Stimulated activated CD4-positive, alpha-beta T cell treated with anti-CD3 and anti-CD28 coated beads, Interleukin-12 subunit alpha, Interleukin-12 subunit beta, amount 100 ng/mL, for 24 hours (primary cell): ENCODE measurements at places on chromosomes 12 and 14.

- DNase-seq = no peak
These were observed 178.8 kb downstream of the ETNK1 start for GRCh38 chr12:22803725-22804124.

DNA sequence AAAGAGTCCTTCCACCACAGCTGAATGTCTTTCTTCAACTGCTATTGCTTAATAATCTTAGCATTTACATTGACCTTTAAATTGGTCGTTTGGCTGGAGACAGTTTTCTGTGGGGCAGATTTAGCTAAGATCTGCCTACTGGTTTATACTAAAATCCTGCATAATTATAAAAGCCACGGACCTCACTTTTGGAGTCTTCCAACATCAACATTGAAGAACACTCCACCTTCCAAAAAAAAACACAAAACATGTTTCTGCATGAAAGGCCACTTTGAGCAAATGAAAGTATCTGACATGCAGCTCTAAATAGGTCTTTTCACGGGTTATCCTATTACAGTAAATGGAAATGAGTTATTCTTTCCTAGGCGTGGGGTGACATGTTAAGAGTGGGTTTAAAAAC, 57.0 kb upstream of the KRR1 start:
- DNase-seq = no peak

DNA sequence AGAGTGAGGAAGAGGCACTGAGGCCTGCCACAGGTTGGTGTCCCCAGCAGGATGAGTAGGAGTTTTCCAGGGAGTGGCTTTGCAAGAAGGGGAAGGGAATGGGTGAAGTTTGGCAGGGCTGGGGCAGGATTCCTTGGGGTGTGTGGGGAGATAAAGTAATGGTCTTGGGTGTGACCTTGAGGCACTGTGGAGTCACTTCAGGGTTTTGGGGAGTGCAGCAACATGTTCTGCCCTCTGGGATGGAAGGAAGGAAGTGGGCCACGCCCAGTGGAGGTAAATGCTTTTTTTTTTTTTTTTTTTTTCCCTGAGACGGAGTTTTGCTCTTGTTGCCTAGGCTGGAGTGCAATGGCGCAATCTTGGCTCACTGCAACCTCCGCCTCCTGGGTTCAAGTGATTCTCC, 108.9 kb downstream of the ADCK1 start:
- no peak for DNase-seq

DNA sequence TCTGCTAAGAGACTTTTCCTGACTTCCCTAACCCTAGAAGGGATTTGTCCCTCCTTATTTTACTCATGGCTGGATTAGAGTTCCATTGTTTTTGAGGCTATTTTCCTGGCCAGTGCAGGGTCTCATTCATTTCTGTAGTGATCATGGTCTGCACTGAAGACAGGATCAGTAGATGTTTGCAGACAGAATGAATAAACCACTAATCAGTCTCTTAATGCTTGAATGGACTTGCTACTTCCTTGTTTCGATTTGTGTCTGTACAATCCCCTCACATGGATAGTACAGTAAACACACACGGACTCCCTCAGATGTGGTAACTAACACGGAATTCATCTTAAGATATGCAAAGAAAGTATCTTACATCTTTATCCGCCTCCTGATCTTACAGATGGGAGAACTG, 102.6 kb upstream of the PRB2 start:
- no peak for DNase-seq

GRCh38 chr14:33350366-33350990, 411.8 kb downstream of the NPAS3 start:
- no peak for DNase-seq

DNA sequence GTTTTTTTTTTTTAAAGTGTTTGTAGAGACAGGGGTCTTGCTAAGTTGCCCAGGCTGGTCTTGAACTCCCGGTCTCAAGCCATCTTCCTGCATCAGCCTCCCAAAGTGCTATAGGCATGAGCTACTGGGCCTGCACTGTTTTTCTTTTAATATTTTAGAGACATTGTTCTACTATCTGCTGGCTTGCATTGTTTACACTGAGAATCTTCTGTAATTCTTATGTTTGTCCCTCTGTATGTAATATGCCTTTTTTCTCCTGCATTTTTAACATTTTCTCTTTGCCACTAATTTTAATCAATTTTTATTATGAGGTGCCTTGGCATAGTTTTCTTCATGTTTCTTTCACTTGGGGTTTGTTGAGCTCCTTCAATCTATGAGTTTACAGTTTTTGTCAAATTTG, 15.4 kb upstream of the BCAT1 start:
- no peak for DNase-seq

DNA sequence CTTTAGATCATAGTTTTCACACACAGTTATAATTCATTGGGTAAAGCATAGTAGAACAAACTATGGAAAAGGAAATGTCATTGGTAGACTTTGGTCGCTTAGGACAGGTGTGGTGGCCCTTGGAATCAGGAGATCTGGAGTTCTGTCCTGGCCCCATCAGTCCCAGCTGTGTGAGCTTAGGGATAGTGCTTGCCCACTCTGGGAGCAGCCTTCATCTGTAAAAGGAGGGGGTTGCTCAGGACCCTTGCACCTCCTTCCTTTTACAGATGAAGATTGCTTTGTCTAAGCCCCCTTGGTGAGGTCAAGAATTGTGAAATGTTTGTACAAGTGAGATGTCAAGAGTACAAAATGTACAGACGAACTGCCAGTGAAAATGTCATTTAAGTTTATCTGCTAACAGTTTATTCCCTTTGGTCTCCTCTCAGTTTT, 93.2 kb downstream of the BORCS5 start:
- DNase-seq = no peak

- DNase-seq = no peak
These were observed 293.3 kb upstream of the TMPO start for GRCh38 chr12:98222135-98222534.

DNA sequence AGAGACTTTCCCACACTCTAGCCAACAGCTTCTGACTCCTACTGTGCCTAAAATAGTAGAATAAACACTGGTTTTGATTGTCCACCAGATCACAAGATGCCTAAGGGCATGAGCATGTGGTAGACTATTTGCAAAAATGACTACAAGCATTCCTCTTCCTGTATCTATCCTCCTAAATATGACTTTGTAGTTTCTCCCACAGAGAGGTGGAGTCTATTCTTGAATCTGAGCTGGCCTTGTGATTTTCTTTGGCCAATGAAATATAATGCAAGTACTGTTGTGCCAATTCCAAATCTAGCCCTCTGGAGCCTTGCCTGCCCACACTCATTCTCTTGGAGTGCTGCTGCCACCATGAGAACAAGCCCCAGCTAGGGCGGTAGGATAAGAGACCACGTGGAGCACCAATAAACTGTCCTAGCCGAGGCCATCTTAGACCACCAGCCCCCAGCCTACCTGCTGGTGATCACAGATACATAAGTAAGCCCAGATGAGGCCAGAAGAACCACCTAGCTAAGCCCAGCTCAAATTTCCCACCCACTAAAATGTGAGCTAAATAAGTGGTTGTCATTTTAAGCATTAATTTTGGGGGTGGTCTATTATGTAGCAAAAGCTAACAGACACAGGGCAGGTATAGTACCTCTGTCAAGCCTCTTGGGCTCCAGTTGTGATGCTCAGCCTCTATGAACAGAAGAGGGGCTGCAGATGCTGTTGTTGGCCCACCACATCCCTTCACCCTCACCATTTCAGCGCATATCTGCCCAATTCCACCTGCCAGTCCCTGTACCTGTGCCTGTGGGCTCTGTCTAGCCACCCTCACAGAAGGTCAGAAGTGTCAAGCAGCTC, 17.9 kb downstream of the ZFP36L1 start:
- no peak for DNase-seq

- DNase-seq = no peak
These were observed 305.9 kb upstream of the AMIGO2 start for GRCh38 chr12:47385653-47386052.

DNA sequence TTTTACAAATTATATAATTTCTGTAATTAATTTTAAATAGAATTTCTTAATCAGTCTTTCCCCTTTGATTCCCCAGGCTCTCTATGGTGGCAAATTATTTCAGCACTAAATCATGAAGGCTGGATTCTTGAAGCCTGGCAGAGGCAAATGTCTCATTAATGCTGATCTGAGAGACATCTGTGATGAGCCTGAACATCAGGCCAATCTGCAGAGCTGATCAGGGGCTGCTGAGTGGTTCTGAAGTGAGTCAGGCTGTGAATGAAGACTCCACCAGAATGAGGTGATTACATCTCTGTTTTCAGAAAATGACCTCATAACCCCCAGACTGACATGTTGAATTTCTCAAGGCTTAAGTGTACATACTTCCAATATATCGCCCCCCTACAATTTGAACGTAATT, 124.2 kb upstream of the MIS18BP1 start:
- no peak for DNase-seq

- no peak for DNase-seq
These were observed 223.5 kb downstream of the SLC41A2 start for GRCh38 chr12:104734541-104735095.

DNA sequence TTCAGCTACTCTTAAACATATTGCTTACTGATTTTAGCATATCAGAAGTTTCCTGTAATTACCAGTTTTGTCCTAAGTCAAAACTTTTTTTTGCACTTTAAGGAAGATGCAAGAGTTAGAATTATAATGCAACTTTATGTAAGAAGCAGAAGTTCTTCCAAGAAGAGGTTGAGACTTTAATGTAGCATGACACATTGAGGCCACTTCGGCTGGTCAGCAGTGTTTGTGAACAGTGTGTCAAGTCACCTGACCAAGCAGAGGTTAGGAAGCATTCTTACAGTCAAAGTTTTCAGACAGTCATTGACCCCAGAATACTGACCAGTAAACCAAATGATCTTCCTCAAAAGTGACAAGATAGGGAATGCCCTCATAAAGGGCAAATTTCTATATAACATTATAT, 15.2 kb downstream of the FGFR1OP2 start:
- DNase-seq = no peak

- no peak for DNase-seq
These were observed 53.7 kb downstream of the MAP3K9 start for GRCh38 chr14:70755655-70756054.

GRCh38 chr12:26937443-26937862, 328 bp downstream of the INTS13 start:
- no peak for DNase-seq

- no peak for DNase-seq
These were observed 58.1 kb downstream of the ISCA2 start for GRCh38 chr14:74551431-74552371.

DNA sequence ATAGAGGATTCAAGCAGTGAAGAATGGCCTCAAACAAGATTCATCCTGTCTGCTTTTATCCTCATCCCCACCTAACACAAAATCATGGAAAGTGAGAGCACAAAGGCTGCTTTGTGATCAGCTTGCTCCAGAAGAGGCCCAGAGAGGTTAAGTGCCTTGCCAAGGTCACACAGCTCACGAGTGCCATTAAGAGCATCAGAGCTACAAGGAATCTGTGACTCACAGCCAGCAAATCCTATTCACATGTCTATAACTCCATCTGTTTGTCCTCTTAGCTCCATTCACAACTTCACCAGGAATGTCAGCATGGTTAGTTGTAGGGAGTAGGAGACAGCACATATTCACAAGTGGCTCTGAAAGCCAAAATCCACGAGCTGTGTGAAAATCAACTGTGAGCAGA, 79.8 kb downstream of the TTC9 start:
- no peak for DNase-seq

- no peak for DNase-seq
These were observed 1.5 kb downstream of the KIF21A start for GRCh38 chr12:39441189-39441962.

GRCh38 chr14:99245564-99246511, 26.2 kb downstream of the BCL11B start:
- DNase-seq = no peak

- DNase-seq = no peak
These were observed 633.6 kb downstream of the TMTC2 start for GRCh38 chr12:83320350-83320749.

- no peak for DNase-seq
These were observed at the start of gene LRFN5 for GRCh38 chr14:41606532-41607303. LRFN5 (plus strand) TSS chr14:41606876.

DNA sequence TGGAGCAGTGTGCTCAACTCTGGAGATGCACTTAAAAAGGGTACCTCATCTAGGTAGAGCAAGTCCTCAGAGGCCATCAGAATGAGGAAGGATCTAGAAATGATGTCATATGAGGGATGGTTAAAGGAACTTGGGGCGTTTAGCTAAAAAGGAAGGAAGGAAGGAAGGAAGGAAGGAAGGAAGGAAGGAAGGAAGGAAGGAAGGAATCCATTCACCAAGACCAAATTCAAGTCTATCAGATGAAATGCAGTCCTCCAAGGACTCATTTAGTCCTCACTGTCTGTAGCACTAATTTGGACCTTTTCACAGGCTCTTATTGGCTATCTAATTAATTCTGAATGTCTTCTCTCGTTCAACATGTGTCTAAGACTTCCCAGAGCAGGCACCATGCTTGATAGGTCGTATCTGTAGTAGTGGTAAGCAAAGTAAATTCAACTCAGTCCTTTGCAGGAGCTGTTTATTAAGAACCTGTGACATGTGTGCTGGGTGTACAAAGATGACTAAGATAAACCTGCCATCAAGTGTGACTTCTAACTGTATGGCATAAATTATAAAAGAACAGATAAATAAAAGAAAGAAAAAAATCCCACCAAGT, 63.5 kb downstream of the LLPH start:
- no peak for DNase-seq

GRCh38 chr14:78164226-78164853, 5.8 kb upstream of the NRXN3 start:
- DNase-seq = no peak

DNA sequence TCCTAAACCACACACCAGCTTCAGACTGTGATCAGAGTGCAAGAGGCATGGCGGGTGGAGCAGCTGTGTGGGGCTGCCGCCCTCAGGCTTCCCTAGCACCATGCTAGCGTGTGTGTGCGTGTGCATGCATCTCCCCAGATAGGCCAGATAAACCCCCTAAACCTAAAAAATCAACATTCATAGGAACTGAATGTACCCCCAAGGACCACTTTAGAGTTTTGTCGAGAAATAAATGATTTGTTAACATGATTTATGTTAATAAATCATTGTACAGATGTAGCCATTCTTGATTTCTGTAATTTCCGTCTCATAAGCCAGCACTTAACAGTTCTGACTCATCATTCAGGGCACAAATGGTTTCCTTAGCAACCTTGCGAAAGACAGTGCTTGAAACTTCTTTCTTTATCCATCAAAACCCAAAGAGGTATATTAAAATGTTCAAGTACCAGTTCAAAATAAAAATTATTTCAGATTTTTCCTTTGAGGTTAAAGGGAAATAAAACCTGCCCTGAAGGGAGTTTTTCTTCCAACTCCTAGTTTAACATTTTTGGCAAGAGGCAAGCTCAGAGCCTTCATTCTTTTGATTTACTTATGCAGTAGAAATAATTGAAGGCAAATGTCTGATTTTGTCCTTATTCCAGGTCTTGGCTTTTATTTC, 206.2 kb upstream of the RGS6 start:
- DNase-seq = no peak

GRCh38 chr12:34298176-34298970, 276.1 kb downstream of the ALG10 start:
- no peak for DNase-seq

- DNase-seq = no peak
These were observed 19.4 kb downstream of the GPR19 start for GRCh38 chr12:12676605-12677004.

GRCh38 chr14:23512156-23512555, 39.4 kb downstream of the ZFHX2 start:
- DNase-seq = no peak
